ENCODE measurements at places on chromosomes 16 and 17.

GRCh38 chr17:50185631-50186471 lies 15.6 kb downstream of the COL1A1 start:
- no peak for DNase-seq

GRCh38 chr17:18360518-18360917 lies 2.8 kb downstream of the SHMT1 start:
- DNase-seq = no peak

- DNase-seq = no peak
Observed at GRCh38 chr17:1758807-1759206, 3.1 kb upstream of the SERPINF1 start.

- no peak for DNase-seq
Observed at GRCh38 chr17:67353929-67354574, 12.3 kb downstream of the PSMD12 start.

DNA sequence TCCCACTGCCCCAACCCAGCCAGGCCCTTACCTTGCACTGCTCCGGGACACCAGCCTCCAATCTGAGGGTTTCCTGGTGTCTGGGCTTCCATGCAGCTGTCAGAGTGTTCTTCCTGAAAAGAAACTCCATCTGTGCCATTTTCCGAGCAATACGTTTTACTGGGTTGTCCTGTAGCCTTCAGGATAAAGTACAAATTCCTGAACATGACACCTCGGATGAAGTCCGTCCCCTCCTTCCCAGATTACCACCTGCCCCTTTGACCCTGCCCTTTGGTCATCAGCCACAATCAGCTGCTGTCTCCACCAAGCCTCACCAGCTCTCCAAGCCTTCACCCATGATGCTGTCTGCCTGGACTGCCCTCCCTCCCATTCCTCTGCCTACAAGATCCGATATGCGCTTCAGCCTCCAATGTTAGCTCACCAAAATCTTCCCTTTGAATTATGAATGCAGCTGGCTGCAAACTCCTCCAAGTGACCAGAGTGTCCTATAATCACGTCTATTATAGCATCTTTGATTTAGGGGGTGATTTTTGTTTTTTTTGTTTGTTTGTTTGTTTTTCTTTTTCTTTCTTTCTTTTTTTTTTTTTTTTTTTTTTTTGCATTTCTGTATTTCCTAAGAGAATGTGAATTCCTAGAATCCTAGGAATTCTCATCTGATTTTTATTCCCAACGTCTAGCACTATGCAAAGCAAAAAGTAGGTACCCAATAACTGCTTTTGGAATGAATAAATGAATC lies 60.6 kb upstream of the KIFC3 start:
- DNase-seq = no peak

- no peak for DNase-seq
Observed at GRCh38 chr16:63481060-63481459, 1444.8 kb upstream of the CDH8 start.

DNA sequence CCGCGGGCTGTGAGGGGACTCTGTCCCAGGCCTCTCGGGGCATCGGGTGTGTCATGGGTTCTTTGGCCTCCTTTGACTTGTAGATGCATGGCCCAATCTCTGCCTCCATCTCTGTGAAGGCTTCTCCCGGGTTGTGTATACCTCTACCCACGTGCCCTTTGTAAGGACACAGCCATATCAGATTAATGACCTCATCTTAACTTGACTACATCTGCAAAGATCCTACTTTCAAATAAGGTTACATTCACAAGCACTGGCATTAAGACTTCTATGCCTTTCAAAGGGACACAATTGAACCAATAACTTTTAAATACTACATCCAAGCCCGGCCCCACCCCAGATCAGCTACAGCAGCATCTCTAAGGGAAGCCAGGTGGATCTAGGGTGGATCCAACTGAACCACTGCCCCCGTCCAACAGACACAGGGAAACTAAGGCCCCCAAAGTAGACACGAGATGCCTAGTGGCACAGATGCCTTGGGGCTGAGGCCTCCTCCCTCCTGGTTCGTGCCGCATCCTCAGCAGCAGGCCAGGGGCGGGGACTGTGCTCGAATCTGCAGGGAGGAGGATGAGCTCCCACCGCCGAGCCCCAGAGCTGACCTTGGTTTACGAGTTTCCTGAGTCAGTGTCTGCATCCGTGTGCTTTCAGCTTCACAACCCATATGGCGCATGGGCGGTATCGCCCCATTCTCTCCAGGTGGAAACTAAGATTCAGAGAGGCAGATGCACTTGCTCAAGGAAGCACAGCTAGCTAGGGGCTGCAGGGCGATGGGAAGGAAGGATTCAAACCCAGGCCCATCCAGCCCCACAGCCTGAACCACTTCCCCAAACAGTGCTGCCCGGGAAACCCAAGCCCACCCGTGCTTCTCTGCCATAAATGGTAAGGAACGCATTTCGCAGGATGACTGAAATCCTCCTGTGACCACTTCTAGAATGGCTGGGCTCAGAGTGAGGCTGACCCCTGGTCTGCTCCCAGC lies 353.3 kb downstream of the C16orf95 start:
- no peak for DNase-seq

DNA sequence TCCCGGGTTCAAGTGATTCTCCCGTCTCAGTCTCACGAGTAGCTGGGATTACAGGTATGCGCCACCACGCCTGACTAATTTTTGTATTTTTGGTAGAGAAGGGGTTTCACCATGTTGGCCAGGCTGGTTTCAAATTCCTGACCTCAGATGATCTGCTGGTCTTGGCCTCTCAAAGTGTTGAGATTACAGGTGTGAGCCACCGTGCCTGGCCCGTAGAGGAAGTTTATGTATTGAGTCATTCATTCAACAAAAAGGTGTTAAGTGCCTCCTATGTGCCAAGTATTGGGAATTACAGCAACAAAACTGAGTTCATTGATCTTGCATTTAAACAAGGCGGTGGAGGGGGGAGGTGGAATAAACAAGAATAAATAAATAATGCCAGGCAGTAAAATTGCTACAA lies 10.2 kb upstream of the CNOT1 start:
- no peak for DNase-seq

DNA sequence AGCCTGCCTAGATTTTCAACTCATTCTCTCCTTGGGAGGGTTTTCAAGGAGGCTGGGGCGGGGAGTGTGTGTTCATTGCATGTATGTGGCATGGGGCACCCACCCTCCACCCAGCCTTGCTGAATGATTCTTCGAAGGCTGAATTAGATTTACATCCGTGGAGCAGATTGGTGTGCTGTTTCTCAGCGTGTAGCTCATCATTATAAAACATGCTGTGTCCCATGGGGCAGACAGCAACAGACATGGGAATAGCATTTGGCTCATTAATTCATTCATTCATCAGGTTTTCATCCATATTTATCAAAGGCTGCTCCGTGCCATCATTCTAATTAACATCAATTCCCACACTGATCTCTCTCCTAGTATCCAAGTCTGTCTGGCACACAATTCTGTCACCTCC lies 10.6 kb upstream of the CD300A start:
- DNase-seq = no peak

- no peak for DNase-seq
Observed at GRCh38 chr16:88834670-88835069, 22.1 kb downstream of the GALNS start.

DNA sequence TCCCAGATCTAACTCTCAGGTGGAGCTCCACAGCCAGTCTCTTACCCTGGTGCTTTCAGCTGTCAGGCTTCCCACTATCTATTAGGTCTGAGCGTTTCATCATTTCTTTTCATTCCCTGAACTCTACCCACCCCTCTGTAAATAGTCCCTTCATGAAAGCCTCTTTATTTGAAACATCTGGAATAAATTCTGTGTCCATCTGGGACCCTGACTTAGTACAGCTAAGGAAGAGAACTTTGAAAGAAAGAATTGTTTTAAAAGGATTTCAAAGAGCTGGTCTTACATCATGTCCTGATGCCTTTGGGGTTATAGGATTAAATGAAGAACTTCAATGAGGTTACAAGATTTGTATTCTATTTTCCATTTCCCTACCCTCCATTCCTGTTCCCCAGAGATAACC lies 388.5 kb upstream of the CA10 start:
- no peak for DNase-seq

GRCh38 chr16:86297866-86298757 lies 212.2 kb upstream of the FOXF1 start:
- DNase-seq = no peak

DNA sequence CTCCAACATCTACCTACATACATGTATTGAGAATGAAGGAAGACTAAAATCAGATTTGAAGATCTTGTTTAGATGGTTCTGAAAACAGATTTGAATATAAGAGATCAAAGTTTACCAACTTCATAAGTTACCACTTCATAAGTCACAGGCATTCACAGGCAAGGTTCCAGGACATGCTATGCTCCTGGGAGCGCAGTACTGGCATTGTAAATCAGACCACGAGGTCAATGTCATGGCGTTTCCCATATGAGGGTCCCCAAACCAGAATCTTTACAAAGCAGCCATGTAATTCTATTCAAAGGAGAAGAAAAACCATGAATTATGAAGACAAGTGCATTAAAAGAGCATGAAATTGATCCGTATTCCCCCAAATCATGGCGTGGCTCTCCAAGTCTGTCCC lies 3.0 kb downstream of the CDH11 start:
- DNase-seq = no peak

- no peak for DNase-seq
Observed at GRCh38 chr17:9484789-9485188, 90.8 kb downstream of the STX8 start.

DNA sequence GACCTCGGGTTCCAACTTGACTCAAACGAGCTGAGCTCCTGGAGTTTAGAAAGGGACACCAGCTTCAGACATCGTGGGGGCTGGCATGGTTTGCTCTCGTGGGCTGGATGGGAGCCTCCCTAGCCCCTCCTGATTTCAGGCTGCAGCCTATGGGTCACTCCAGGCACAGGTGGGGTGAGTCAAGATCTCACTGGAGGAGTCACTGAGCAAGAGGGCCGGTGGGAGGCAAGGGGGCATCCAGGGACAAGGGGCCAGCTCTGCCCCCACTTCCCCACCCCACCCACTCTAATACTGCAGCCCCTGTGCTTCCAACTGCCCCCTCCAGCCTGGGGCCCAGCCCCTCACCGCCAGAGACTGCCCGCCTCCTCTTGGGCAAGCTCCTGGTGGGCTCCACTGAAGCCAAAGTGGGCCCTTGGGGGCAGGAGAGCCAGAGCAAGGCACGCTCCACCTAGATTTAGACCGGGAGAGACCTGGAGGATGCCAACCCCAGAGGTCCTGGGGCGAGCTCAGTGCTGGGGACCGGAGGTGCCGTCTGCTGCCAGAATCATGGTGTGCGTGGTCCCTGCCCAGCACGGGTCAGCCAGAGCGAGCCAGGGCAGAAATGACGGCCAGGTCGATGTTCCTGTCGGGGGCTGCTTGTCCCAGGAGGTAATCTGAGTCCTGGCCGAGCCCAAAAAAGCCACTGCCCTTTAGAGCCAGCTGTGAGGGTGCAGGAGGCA lies 6.4 kb downstream of the SLC16A3 start:
- DNase-seq = no peak

GRCh38 chr17:53950207-53950857 lies 127.6 kb downstream of the KIF2B start:
- DNase-seq = no peak

- no peak for DNase-seq
Observed at GRCh38 chr16:57146040-57146647, 39.7 kb downstream of the PSME3IP1 start.

DNA sequence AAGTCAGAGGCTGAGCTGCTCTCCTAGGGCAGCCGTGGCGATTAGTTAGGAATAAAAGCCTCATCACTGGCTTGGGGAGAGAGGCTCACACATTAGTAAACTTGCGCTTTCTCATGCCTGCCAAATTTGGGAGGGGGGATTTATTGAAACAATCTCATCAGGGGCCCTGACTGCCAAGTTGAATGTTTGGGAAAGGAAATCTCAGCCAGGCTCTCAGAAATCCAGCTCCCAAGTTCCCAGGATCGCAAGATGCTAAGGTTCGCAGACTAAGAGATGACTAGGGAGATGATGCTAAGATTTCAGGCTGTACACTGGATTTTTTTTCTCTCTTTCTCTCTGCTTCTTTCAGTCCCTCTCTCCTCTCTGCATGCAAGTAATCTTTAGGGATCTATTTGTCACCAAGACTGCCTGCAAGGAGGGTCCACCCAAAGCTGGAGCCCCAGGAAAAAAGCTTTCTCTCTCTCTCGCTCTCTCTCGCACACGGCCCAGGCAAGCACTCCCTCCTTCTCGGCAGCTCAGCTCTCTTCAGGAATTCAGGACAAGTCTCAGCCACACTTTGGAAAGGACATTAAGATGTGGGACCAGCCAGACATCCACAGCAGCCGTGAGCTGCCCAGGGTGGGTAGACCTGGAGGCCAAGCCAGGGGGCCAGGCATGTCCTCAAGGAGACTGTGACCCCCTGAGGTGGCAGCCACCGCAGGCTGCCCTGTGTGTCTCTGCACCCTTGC lies 1.4 kb downstream of the GPR139 start:
- no peak for DNase-seq

- no peak for DNase-seq
Observed at GRCh38 chr17:33940769-33941370, 314.2 kb upstream of the CCL2 start.

GRCh38 chr16:80454802-80455201 lies 86.0 kb upstream of the DYNLRB2 start:
- no peak for DNase-seq

DNA sequence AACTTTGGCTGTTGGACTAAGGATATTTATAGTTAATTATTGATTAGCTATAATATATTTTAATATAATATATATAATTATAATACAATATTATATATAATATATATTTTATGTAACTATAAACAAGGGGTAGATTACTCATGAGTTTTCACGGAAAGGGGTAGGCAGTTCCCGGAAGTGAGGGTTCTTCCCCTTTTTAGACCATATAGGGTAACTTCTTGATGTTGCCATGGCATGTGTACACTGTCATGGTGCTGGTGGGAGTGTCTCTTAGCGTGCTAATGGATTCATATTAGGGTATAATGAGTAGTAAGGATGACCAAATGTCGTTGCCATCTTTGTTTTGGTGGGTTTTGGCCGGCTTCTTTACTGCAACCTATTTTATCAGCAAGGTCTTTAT lies 315.6 kb downstream of the WWOX start:
- no peak for DNase-seq

DNA sequence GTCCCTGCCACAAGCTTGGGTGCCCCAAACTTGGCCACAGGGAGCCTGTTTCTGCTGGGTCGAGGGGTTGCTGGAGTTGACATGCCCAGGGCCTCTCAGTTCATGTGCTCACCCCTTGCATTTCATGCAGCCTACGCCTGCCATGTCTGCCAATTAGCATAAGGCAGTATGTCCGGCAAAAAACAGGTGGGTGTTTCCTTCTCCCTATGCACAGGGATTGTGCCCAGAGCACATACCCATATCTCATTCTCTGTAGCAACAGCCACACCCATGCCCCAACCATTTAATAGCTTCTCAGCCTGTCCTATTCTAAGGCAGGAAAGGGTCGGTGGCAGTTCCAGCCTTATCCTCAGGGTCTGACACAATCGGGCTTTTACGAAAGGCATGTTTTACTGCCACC lies 340.4 kb upstream of the ASIC2 start:
- no peak for DNase-seq

DNA sequence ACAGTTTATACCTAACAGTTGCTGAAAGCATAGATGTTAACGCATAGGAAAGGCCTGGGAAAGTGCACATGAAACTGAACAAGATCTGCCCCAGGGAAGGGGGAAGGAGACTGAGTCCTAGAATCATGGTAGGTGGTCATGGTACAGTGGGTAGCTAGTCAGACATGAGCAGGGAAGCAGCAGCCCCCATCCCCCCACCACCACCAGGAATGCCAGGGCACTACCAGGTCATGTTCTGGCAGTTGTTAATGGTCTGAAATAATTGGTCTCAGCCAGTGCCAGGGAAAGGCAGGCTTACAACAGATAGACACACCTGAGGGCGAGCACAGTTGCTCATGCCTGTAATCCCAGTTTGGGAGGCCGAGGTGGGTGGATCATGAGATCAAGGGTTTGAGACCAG lies 185.2 kb downstream of the CPPED1 start:
- DNase-seq = no peak

Data from CD4-positive, CD25-positive, alpha-beta regulatory T cell (primary cell).